ENCODE measurements at places on chromosomes 6 and 20.

GRCh38 chr6:87879132-87879861, 168.3 kb upstream of the SPACA1 start:
- DNase-seq, result no peak

GRCh38 chr20:53795170-53795569, 201.5 kb upstream of the ZNF217 start:
- no peak for DNase-seq

- no peak for DNase-seq
Observed at GRCh38 chr20:8249634-8250033, 117.6 kb downstream of the PLCB1 start.

DNA sequence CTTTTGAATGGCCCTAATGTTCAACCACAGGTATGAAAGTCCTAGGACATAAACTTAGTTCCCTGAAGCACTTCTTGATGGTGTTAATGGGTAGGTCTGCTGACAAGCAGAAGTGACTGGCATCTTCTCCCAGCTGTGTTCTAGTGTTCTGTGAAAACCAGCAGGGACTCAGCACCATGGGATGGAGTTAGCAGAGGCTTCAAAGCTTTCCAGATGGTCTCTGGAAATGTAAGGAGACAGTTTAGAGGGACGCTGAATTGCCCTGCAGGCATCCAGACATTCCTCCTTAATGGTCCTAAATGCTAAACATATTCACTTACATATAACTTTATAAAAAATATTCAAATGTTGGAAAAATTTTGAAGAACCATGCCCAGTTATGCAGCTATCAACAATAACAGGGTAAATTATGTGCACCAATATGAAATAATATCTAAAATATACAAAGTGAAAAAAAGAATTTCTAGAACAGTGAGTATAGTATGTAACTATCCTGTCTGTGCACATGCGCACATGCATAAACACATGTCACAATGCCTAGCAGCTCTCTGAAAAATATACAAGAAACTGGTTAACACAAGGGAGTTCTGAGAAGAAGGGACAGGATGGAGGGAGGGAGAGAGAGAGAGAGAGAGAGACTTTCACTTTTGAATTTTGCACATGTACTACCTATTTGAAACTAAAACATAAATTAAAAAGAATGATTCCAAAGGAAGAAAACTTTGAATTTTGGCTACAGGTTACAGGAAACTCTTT, 87.2 kb downstream of the PRDM1 start:
- no peak for DNase-seq

GRCh38 chr20:23889775-23890187, 10.2 kb upstream of the CST5 start:
- peak; percentile 43 for DNase-seq

DNA sequence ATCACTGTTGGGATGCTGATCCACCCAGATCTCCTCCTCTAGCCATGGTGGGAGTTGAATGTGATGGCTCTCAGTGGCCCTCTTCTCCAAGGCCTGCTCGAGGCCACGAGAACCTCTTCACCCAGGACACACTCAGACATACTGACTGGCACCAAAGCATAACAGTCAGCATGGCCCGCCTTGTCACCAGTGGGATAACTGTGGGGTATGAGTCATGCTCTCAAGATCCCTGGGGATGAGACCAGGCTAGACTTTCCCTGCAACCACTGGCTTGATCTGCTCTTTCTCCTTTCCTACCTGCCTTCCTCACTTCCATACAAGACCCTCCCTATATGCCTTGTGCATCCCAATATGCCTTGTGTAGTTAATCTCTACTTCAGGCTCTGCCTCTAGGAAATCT, 66.8 kb downstream of the RIN2 start:
- DNase-seq, result no peak

GRCh38 chr20:57274299-57274698, 7.9 kb upstream of the BMP7 start:
- no peak for DNase-seq

DNA sequence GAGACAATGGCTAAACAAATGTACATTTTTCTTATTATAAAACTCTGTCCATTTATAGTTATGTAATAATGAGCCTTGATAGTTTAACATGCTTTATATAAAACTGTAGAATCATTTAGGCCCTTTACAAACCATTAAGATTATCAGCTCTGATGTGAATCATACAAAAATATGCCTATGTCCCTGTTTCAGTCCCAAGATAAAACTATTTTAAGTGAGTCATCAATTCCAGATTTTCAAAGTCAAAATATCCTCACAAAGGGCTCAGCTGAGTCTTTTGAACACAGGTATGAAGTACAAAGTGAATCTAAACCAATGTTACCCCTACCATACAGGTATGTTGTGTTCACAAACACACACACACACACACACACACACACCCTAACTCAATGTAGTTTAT, 88.0 kb downstream of the PTPRK start:
- DNase-seq, result no peak

DNA sequence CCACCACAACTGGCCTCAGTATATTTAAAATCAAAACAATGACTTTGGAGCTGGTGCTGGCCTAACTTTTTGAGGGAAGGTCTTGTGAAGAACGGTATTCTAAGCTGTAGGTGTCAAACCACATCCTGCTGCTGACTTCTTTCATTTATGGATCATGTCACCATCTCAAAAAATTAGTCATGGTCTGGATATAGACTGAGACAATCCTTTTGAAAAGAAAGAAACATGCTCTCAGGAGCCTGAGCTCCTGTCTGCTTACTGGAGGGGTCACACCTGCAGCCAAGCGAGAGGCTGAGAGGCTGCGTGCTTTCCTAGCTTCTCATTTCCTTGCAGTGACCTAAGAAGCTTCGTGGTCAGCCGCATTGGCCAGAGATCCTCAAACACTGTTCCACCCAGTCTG, 55.2 kb downstream of the TIAM2 start:
- DNase-seq, result no peak

- no peak for DNase-seq
Observed at GRCh38 chr20:17427638-17428037, 103.5 kb downstream of the BFSP1 start.

GRCh38 chr20:47863315-47863965, 78.2 kb upstream of the SULF2 start:
- DNase-seq, result no peak

DNA sequence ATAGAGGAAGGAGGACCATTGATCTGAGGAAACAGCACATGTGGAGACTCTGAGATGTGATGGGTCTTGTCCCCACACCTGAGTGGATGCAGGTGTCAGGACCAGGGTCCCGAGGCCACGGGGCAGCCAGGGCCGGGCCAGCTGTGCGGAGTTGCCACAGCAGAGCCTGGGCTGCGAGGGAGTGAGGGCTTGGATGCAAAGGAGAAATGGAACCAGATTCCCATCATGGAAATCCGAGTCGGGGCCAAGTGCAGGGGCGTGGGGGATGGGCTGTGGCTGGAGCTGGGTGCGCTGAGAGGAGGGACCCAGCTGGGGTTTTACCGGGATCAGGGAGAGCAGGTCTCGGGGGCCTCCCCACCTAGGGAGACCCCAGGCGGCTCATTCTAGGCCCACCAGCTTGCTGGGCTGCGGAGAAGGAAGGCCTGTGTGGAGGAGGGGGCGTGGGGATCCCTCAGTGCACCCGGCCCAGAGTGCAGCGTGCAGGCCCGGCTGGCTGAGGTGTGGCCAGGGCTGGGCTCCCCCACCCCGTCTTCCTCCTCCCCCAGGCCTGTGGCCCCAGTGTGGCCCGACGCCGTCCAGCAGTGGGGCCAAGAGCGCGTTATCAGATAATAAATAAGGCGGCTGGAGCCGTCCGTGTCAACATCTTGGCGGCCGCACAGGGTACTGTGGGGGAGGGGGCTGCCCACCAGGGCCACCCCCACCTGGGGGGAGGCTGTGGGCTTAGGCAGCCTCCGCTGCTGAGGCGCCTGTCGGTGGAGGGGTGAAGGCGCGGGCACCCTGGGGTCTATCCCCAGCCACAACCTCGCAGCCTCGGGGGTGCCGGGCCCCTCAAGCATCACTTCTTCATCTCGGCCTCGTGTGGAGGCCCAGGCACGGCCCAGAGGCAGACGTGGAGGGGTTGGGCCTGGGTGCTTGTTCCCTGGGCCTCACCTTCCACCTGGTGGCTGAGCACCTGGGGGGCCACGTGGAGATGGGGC, 17.2 kb downstream of the GATA5 start:
- no peak for DNase-seq

- peak; percentile 14 for DNase-seq
Observed at GRCh38 chr20:35329435-35330139, 37.4 kb upstream of the FAM83C start.

GRCh38 chr20:34337544-34337943, 25.5 kb upstream of the ITCH start:
- DNase-seq, result no peak

DNA sequence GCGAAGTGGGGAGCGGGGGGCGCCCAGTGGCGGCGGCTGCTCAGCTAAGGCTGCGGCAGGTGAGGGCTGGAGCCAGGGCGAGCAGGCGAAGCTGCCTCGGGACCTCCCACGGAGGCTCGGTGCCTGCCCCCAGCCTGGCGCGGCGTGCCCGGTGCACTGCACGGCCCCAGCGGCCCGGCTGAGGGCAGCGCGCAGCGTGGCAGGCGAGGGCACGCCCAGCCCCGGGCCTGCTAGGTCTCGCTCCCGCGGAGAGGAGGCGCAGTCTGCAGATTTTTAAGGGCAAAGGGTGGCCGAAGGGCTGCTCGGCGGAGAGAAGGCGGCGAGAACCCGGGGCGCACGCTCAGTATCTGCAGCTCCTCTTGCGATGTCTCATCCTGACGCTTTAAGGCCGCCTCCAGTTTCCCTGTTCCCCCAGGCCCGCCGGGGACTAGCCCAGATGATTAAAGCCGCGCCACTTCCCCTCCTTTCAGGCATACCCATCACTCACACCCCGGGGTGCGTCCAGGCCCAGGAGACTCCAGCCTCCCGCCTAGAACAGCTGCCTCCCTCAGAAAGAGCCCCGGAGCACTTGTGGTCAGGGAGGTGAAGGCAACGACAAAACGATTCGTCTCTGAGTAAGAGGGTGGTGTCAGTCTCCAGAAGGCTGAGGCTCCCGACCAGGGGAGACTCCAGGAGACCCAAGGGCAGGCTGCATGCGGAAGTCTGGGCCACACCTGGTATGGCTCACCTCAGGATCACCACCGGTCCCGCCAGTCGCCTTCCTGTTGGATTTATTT, at the start of gene FERMT1:
TSS of gene FERMT1 (minus strand) at position 158 of the 776 bp plus-strand sequence. CDS start 3,476 bp downstream, outside the sequence.
- peak; percentile 44 for DNase-seq

- no peak for DNase-seq
Observed at GRCh38 chr6:106083618-106084017, 2.5 kb upstream of the PRDM1 start.
